ENCODE measurements at places on chromosomes 4 and X.

GRCh38 chrX:55801811-55802210 lies 84.3 kb downstream of the RRAGB start:
- DNase-seq: no peak

- DNase-seq: peak; percentile 21
These were observed 38.7 kb upstream of the PDK3 start for GRCh38 chrX:24426340-24426913.

DNA sequence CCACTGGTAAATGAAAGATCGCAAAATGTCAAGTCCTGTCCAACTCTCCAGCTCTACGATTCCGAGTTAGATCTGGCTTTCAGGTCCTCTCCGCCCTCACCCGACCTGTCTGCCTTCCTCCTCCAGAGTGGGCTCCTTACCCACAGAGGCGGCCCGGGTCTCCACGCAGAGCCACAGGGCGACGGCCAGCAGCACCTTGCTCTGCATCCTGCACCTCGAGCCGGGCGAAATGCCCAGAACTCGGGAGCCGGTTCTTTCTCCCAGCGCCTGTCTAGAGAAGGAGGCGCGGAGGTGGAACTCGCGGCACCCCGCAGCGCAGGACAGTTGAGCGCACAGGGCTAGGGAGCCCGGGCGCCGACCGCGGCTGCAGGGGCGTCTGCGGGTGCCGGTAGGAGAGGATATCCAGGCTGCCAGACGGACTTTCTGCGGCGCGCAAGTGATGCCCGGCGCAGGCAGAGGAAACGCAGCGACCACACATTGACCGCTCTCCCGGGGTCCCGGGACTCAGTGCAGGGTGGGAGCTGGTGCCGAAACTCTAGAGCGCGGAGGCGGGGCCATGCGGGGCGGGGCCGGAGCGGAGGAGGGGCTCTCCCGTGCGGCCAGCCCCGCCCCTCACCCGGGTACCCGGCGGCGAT lies at the start of gene KDR:
Gene KDR, minus strand, starts transcription at position 509 of the 635 bp plus-strand sequence. Its CDS starts 302 bp downstream, at position 207.
- DNase-seq: peak; percentile 37

DNA sequence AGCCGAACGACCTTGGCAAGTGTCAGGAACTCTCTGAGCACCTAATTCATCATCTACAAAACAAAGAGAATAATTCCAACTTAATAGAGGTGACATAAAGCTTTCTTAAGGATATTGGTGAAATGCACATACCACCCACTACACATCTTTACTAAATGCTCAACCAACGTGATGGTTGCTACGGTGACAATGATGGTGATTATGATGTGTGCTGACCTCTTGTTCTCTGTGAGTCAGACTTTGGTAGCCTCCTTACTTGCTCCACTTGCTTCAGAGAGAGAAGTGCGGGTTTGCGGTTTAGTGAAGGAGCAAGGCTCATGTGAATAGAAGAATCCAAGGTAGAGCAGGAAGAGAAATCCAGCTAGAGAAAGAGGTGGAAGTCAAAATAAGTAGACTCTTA lies 52.8 kb upstream of the CLNK start:
- DNase-seq: no peak

DNA sequence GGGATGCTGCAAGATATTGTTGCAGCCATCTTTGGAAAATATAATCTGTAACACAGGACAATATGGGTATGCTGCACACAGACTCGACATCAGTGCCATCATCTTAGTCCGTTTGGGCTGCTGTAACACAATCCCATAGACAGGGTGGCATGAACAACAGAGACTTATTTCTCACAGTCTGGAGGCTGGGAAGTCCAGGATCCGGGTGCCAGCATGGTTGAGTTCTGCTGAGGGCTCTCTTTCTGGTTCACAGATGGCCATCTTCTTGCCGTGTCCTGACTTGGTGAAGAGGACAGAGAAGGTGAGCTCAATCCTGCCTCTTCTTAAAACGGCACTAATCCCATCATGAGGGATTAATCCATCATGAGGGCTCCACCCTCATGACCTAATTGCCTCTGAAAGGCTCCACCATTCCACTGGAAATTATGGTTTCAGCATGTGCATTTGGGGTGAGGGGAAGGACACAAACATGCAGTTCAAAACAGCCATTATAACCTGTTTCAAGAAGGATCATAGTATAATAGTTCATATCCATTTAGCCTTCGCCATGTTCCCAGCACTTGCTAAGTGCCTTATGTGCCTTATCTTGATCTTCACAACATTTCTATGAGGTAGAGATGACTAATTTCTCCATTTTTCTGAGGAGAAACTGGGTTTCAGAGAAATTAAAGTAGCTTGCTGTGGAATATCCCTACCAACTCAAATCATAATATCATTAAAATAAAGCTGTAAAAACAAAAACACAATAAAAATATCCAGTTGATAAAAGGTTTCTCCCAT lies 27.9 kb upstream of the SPP1 start:
- no peak for DNase-seq

DNA sequence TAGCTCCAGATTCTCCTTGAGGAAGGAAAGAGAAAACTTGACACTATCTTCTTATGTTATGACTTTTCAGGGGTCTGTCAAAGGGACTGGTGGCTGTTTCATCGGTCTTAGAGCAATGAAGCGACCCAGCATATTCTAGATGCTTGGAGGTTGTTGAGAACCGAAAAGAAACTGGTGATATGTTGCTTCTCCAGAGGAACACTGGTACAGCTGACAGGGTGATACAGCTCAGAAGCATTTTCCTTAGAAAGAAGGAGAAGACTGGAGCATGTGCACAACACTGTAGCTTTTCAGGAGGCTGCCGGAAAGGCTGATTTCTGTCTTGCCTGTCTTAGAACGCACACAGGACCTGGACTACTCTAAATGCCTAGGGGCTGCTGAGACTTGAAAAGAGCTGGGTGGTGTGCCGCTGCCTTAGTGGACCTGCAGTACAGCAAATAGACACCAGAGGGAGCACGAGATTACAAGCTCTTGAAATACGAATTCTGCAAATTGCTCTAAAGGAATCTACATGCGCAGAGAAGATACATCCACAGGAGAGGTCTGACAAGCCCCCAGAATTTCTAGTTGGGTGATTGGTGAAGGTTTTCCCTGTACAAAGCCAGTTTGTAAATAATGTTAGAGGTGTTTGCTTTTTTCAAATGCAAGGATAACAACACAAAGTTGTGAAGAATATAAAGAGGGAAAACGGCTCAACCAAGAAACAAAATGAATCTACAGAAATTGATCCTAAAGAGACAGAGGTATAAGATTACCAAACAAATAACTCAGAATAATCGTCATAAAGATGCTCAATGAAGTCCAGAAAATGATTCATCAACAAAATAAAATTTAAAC lies 223.1 kb upstream of the DMD start:
- peak; percentile 35 for DNase-seq

- no peak for DNase-seq
These were observed 39.0 kb downstream of the TBC1D19 start for GRCh38 chr4:26622913-26623312.

DNA sequence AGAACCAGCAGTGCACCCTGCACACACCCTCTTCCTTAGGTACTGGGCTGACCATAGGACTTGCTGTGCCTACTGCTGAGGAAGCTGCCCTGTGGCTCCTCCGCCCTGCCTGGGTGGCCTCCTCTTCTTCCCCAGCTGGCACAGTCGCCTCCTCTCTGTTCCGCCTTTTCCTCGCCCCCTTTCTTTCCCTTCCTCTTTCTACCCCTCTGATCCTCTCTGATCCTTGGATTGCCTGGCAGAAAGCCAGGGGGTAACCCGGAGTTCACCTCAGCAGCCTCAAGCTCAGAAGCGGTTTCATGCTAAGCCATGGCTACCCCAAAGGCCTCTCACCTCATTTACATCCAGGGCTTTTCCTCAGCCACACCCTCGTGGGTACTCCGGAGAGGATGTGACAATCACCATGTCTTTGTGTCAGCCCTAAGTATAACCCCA lies 136.2 kb downstream of the SMIM20 start:
- DNase-seq: no peak

Data from fibroblast of the aortic adventitia (primary cell).